ENCODE measurements at places on chromosomes 3 and 15. TPM values are rescaled to one million over a fixed set of nuclear protein-coding genes. Genes with fewer than 3 reads are reported as not detected.

The VPS13C gene
- 19.6 TPM for polyA plus RNA-seq

The FOXB1 gene
- not detected for polyA plus RNA-seq

The THPO gene
- polyA plus RNA-seq: 0.27 TPM

The ANO10 gene
- 74.8 TPM for polyA plus RNA-seq

The FEZF2 gene
- 0.02 TPM for polyA plus RNA-seq

The ADGRG7 gene
- not detected for polyA plus RNA-seq

The MYEF2 gene
- polyA plus RNA-seq: 5.3 TPM

- H3K27me3 ChIP-seq: no peaks in the 10 kb centered on the region
- no peaks in the 10 kb centered on the region for H3K36me3 ChIP-seq
- no peak overlapping the region for H3K4me3 ChIP-seq
- H3K4me1 ChIP-seq: peaks cover 13% of the 10 kb centered on the region
- DNase-seq: peak; percentile 72
These were observed 1.6 kb upstream of the TEX264 start for GRCh38 chr3:51669241-51670052.

DNA sequence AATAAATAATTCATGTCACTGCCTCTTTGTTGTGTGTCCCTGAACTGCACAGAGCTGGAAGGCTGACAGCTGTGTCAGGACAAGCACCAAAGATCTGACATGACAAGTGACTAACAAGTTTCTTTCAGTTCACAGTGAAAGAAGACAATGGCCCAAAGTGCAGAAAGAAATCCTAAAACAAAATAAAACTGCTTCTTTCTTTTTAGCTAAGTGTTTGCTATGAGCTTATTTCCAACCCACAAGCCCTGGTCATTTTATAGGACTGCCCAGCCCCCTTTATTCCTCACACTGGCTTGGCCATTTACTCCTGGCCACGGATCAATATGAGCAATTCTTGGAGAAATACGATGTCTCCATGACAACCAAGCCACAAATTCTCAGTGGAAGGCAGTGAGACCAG lies 238.5 kb downstream of the WDR72 start:
- H3K27ac ChIP-seq: no peak overlapping the region
- no peak overlapping the region for H3K4me3 ChIP-seq
- peak; percentile 6 for DNase-seq

- no peak for DNase-seq
- H3K27me3 ChIP-seq: no peaks in the 10 kb centered on the region
- no peak overlapping the region for H3K4me3 ChIP-seq
- H3K36me3 ChIP-seq: no peaks in the 10 kb centered on the region
These were observed 810.3 kb downstream of the ROBO1 start for GRCh38 chr3:78957456-78957855.

DNA sequence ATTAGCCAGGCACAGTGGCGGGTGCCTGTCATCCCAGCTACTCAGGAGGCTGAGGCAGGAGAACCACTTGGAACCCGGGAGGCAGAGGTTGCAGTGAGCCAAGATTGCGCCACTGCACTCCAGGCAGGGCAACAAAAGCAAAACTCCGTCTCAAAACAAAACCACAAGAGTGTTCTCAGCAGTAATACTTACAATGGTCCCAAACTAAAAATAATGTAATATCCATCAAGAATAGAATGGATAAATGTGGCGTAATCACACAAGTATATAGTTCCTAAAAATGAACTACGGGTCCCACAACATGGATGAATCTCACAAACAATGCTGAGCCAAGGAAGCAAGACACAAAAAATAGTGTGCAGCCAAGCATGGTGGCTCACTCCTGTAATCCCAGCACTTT lies 39.2 kb downstream of the STAG1 start:
- no peaks in the 10 kb centered on the region for H3K27me3 ChIP-seq
- no peak overlapping the region for H3K4me3 ChIP-seq
- H3K36me3 ChIP-seq: no peaks in the 10 kb centered on the region
- no peak for DNase-seq
- H3K27ac ChIP-seq: no peak overlapping the region

DNA sequence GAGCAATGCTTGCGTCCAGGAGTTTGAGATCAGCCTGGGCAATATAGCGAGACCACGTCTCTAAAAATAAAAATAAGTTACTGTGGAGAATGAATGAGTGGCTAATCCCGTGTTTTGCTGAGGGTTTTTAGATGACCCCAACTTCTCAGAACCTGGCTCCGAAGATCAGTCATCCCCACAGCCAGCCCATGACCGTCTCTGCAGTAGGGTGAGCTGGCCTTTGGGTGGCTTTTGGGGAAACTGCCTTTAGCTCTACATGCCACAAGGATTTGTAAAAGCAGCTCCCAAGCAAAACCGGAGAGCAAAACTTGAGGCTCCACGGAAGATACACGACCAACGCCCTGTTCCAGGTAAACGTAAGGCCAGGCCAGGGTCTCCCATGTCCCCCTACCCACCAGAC lies 39.2 kb upstream of the TFRC start:
- DNase-seq: no peak
- no peaks in the 10 kb centered on the region for H3K27me3 ChIP-seq
- no peak overlapping the region for H3K27ac ChIP-seq
- H3K4me3 ChIP-seq: no peak overlapping the region
- no peaks in the 10 kb centered on the region for H3K4me1 ChIP-seq
- no peaks in the 10 kb centered on the region for H3K36me3 ChIP-seq

DNA sequence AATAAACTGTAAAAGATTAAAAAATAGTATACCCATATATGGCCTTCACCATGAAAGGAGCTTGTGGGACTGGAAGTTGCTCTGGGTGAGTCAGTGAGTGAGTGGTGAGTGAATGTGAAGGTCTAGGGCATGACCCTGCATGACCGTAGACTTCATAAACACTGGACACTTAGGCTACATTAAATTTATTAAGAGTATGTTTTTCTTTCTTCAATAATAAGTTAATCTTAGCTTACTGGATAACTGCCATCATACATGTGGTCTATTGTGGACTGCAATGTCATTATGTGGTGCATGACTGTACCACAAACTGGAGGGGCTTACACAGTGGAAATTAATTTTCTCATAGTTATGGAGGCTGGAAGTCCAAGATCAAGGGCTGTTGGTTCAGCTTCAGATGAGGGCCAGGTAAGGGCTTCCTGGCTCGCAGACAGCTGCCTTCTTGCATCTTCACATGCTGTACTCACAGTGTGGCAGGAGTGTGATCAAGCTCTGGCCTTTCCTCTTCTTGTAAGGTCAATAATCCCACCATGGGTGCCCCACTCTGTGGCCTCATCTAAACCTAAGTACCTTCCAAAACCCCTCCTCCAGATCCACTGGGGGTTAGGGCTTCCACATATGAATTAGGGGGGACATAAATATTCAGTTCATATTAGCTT lies 40.8 kb upstream of the PRR23E start:
- no peaks in the 10 kb centered on the region for H3K4me1 ChIP-seq
- no peak overlapping the region for H3K27ac ChIP-seq
- H3K4me3 ChIP-seq: no peak overlapping the region
- peak; percentile 50 for DNase-seq

GRCh38 chr3:197752107-197752506 lies 2.4 kb downstream of the FYTTD1 start:
- peaks cover 7% of the 10 kb centered on the region for H3K4me1 ChIP-seq
- H3K4me3 ChIP-seq: peak overlapping the region; percentile 6
- H3K27ac ChIP-seq: no peak overlapping the region

GRCh38 chr15:64911311-64912186 lies at the start of gene ANKDD1A:
ANKDD1A (plus strand) TSS chr15:64911902; CDS start chr15:64911931, 29 bp downstream.
- peak; percentile 51 for DNase-seq
- H3K4me1 ChIP-seq: no peaks in the 10 kb centered on the region
- peak within 1 kb of the TSS; percentile 55 for H3K4me3 ChIP-seq

Measured in fibroblast of lung (primary cell).